ENCODE measurements at places on chromosomes 2 and 18.

GRCh38 chr2:48496849-48497248, 33.1 kb upstream of the STON1 start:
- no peaks in the 10 kb centered on the region for H3K27me3 ChIP-seq
- H3K4me1 ChIP-seq = peaks cover 4% of the 10 kb centered on the region
- peak overlapping the region; percentile 30 for H3K27ac ChIP-seq
- DNase-seq = no peak
- no peak overlapping the region for H3K4me3 ChIP-seq

DNA sequence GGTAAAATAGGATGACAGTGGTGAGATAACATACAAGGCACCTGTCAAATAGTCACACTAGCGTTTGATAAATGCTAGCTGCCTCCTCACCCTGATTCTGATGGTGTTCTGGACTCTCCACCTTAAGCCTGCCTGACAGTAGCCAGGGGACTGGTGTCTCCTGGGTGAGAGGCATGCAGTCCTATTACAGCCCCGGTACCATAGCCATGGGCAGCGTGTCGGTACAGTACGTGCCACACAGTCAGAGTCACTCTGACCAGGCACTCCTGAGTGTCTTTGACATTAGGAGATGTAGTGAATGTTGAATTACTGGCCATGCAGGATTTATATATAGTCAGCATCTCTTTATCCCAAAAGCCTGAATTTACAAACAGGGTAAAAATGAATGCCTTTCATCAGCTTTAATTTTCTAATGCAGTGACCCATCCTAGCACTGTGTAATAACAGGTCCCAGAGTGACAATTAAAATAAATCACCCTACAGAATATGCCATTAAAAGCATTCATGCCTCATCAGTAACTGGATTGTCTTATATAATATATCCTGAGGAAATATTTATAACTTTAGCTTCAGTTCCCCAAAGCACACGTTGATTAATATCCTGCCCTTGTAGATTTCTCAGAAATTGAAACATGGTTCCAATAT, 760.3 kb upstream of the SOX11 start:
- no peaks in the 10 kb centered on the region for H3K27me3 ChIP-seq
- no peaks in the 10 kb centered on the region for H3K36me3 ChIP-seq
- peaks cover 9% of the 10 kb centered on the region for H3K4me1 ChIP-seq
- H3K27ac ChIP-seq = no peak overlapping the region
- no peak for DNase-seq
- no peak overlapping the region for H3K4me3 ChIP-seq

DNA sequence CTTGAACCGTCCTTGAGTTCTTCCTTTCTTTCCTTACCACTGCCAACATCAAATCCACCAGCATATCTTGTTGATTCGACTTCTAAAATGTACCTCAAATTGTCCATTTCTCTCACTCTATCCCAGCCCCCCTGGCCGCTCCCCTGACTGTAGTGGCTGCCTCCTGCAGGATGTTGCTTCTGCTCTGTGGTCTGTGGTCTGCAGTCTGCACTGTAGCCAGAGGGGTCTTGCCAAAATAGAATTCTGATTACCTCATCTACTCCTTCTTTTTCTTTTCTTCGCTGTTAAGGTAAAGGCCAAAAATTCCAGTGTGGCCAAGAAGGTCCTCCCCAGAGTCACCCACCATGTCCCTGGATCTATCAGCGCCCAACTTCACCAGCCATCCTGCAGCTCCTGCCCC, 79.5 kb upstream of the ALPP start:
- peaks cover 23% of the 10 kb centered on the region for H3K36me3 ChIP-seq
- H3K4me3 ChIP-seq = no peak overlapping the region
- H3K4me1 ChIP-seq = peaks cover 6% of the 10 kb centered on the region
- no peak for DNase-seq
- no peak overlapping the region for H3K27ac ChIP-seq

GRCh38 chr2:31467426-31467825, 52.9 kb upstream of the XDH start:
- peaks cover 10% of the 10 kb centered on the region for H3K4me1 ChIP-seq
- H3K27ac ChIP-seq = peak overlapping the region; percentile 86
- H3K36me3 ChIP-seq = peaks cover 4% of the 10 kb centered on the region
- no peak for DNase-seq
- H3K27me3 ChIP-seq = peaks cover 5% of the 10 kb centered on the region
- no peak overlapping the region for H3K4me3 ChIP-seq

DNA sequence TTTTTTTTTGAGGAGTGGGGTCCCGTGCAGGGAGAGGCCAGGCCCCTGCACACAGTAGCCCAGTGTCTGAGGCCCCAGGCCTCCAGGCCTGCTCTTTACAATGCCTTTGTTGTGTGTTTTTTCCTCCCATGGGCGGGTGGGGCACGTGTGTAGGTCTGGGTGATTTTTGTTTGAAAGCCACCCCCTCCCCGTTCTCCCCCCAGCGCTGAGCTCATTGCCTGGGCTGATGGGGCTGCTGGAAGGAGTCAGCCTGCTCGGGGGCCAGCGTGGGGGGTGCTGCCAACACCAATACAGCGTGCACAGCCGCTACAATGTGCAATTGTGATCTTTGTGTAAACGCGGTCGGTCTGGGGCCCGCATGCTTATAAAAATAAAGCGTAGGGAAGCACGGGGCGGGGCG, 142.7 kb downstream of the DYSF start:
- no peaks in the 10 kb centered on the region for H3K36me3 ChIP-seq
- no peak for DNase-seq
- H3K27me3 ChIP-seq = peaks cover 19% of the 10 kb centered on the region

DNA sequence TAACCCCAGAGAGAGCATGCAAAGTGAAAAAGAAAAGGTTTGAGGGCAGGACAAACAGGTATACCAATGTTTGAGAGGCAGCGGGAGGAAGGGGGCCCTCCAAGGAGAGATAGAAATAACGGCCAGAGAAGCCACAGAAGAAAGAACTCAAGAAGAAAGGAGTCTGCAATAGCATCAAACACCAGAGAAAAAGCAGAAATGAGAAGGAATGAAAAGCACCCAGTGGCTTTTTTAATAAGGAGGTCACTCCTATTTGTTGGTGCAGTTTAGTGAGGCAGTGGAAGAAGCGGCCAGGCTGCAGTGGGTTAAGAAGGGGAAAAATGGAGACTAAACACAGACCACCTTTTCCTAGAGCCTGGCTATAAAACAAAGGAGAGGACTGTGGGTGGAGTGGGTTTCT, 177.2 kb downstream of the THADA start:
- H3K27ac ChIP-seq = peak overlapping the region; percentile 64
- H3K4me3 ChIP-seq = no peak overlapping the region
- H3K27me3 ChIP-seq = no peaks in the 10 kb centered on the region
- DNase-seq = no peak
- H3K4me1 ChIP-seq = peaks cover 25% of the 10 kb centered on the region

GRCh38 chr2:64904413-64905329, 84.5 kb upstream of the SLC1A4 start:
- DNase-seq = no peak
- peaks cover 15% of the 10 kb centered on the region for H3K27me3 ChIP-seq
- H3K4me3 ChIP-seq = no peak overlapping the region
- H3K36me3 ChIP-seq = no peaks in the 10 kb centered on the region
- H3K27ac ChIP-seq = no peak overlapping the region

DNA sequence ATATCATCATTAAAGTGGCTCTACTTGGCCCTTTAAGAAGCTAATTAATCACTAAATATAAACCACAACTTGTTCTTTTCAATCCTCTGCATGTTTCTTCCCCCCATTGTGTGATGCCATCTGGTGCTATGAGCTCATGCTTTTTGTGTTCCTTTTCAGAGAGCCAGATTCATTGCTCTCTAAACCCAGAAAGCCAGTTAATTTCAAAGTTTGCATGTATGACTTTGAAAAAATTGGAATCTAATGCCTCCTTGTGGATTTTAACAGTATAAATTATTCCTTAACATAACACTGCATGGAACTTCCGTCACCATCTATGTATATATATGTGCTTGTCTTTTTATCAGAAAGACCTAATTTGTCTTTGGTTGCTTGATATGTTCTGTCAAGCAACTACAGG, 31.1 kb downstream of the TMEM178A start:
- H3K27ac ChIP-seq = peak overlapping the region; percentile 49
- H3K27me3 ChIP-seq = no peaks in the 10 kb centered on the region
- H3K4me3 ChIP-seq = no peak overlapping the region
- peaks cover 35% of the 10 kb centered on the region for H3K36me3 ChIP-seq
- H3K4me1 ChIP-seq = peaks cover 49% of the 10 kb centered on the region

- peaks cover 25% of the 10 kb centered on the region for H3K36me3 ChIP-seq
- DNase-seq = no peak
- H3K4me1 ChIP-seq = peaks cover 36% of the 10 kb centered on the region
- H3K27me3 ChIP-seq = no peaks in the 10 kb centered on the region
- H3K27ac ChIP-seq = no peak overlapping the region
- H3K4me3 ChIP-seq = no peak overlapping the region
These were observed 46.8 kb downstream of the COMMD1 start for GRCh38 chr2:61952288-61952687.

DNA sequence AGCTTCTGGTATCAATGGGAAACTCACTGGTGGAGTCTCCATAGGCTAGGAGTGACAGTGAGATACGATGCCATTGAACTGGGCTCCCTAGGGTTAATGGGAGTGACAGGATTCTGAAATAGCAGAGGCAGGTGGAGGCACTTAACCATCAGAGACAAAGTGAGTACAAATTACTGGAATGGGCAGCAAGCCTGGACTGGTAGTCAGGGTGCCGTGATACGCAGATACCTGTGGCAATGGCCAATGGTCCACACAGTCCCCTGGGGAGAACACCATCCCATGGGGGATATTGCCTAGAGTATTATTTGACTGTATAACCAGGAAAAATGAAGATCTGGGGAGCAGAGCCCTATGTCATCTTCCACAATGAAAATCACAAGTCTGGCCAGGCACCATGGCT, 17.3 kb downstream of the CHCHD5 start:
- no peak for DNase-seq
- no peak overlapping the region for H3K4me3 ChIP-seq
- H3K36me3 ChIP-seq = no peaks in the 10 kb centered on the region
- H3K4me1 ChIP-seq = peaks cover 5% of the 10 kb centered on the region
- H3K27ac ChIP-seq = no peak overlapping the region

GRCh38 chr2:218228366-218229090, 11.5 kb downstream of the ARPC2 start:
- no peak overlapping the region for H3K4me3 ChIP-seq
- DNase-seq = no peak
- H3K36me3 ChIP-seq = peaks cover 71% of the 10 kb centered on the region
- H3K27ac ChIP-seq = no peak overlapping the region
- peaks cover 10% of the 10 kb centered on the region for H3K4me1 ChIP-seq
- no peaks in the 10 kb centered on the region for H3K27me3 ChIP-seq

GRCh38 chr2:122804494-122804893, 1049.0 kb downstream of the TSN start:
- no peak overlapping the region for H3K27ac ChIP-seq
- H3K27me3 ChIP-seq = peaks cover 3% of the 10 kb centered on the region
- no peak overlapping the region for H3K4me3 ChIP-seq
- H3K4me1 ChIP-seq = no peaks in the 10 kb centered on the region

DNA sequence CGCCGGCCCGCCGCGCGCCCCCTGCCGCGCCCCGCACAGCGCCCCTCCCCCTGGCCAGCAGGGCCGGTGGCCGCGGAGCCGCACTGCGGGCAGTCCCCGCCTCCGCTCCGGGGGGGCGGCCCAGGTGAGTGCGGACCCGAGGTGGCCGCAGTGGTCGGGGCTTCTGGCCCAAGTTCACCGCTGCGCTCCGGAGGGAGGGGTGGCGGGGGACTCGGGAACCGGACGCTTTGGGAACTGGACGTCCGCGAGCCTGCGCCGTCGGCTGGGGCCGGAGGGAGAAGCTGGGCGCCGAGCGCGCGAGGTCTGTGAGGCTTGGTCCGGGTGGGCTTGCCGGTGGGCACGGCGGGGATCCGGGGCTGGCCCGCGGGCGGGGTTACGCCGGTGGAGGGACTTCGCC, 591 bp upstream of the LDLRAD4 start:
- no peak for DNase-seq
- H3K27ac ChIP-seq = no peak overlapping the region
- H3K4me1 ChIP-seq = peaks cover 30% of the 10 kb centered on the region

GRCh38 chr2:47072018-47072691, 83.0 kb downstream of the STPG4 start:
- peak; percentile 44 for DNase-seq
- peaks cover 3% of the 10 kb centered on the region for H3K27me3 ChIP-seq
- peak overlapping the region; percentile 97 for H3K27ac ChIP-seq
- H3K4me3 ChIP-seq = peak overlapping the region; percentile 50
- no peaks in the 10 kb centered on the region for H3K36me3 ChIP-seq

DNA sequence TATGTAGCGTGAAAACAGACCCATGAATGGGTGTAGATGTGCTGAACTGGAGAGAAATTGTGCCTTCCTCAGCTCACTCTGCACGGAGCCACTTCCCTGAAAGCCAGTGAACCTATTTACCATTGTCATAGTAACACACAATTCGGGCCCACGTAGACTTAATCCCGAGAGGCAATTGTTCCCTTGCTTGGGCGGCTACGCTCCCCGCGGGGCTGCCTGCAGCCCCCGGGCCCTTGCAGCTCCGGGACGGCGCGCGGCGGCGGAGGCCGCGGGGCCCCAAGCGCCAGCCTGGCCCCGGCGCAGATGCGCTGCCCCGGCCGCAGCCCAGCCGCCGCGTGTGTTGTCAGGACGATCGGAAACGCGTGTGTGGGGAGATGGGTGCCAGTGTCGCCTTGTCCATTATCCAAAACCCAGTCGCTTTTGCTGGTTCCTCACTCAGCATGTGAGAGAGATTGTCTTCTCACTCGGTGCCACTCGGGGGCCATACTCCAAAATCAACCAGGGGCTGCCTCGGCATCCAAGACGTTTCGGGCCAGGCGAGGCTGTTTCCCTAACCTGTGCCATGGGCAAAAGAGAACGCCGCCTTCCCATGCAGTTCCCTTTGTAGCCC, 17.9 kb upstream of the LRRTM1 start:
- peak; percentile 11 for DNase-seq
- H3K4me1 ChIP-seq = peaks cover 27% of the 10 kb centered on the region
- no peak overlapping the region for H3K27ac ChIP-seq
- H3K36me3 ChIP-seq = no peaks in the 10 kb centered on the region
- H3K4me3 ChIP-seq = peak overlapping the region; percentile 74

GRCh38 chr18:79167526-79168190, 98.5 kb downstream of the ATP9B start:
- H3K4me1 ChIP-seq = peaks cover 5% of the 10 kb centered on the region
- H3K36me3 ChIP-seq = peaks cover 54% of the 10 kb centered on the region
- H3K4me3 ChIP-seq = no peak overlapping the region
- no peaks in the 10 kb centered on the region for H3K27me3 ChIP-seq

GRCh38 chr18:31223371-31223770, 60.7 kb upstream of the DSC1 start:
- peaks cover 35% of the 10 kb centered on the region for H3K36me3 ChIP-seq
- no peak overlapping the region for H3K27ac ChIP-seq
- no peak for DNase-seq
- no peaks in the 10 kb centered on the region for H3K27me3 ChIP-seq

DNA sequence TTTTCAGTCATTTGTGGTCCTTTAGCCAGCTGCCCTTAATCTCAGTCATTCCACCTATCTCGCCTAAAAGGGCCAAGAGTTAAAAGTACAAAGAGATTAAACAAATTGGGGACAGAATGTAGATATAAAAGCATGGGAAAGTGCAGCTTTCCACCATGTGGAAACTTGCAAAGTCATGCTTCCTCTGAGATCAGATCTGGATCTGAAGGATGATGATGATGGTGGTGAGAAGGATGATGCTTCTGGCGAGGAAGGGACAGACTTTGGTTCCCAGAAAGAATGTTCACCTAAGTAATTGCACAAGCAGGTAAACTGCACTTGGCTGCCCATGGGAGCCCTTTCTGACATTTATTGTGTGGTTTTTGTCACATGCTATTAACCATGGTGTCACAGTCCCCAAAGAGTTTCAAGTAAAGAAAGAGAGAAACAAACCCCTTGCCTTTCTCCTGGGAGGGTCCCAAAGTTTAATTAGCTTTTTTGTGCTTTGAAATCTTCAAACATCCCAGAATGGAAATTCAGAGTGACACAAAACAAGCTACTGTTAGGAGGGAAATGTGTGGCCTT, 34.7 kb downstream of the KLF7 start:
- peaks cover 64% of the 10 kb centered on the region for H3K36me3 ChIP-seq
- no peak overlapping the region for H3K27ac ChIP-seq
- H3K4me1 ChIP-seq = peaks cover 47% of the 10 kb centered on the region
- no peak overlapping the region for H3K4me3 ChIP-seq

Measured in nephron progenitor cell (in vitro differentiated cells).